ENCODE measurements at places on chromosomes 1 and 21.
A peak's percentile ranks its signal among the peaks of the same experiment; 100 is the strongest.

DNA sequence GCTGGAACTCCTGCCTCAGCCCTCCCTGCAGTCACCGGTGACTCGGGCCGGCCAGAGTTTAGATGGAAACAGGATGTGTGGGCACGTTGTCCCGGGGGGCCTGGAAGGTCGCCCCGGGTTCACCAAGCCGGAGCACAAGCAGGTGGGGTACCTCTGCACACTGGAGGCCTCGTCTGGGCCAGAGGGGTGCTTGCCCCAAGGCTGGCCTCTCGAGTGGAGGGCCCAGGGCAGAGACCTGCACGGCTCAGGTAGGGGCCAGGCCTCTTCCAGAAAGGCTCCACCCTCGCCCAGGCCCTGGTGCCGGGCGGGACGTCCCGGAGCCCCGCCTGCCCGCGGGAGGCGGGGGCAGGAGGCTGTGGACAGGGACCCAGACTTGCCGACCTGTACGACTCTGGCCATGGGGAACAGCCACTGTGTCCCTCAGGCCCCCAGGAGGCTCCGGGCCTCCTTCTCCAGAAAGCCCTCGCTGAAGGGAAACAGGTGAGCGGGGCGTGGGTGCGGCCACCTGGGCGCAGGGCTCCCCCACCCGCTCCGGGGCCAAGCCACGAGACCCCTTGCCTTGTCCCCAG lies at the start of gene PLEKHN1:
Gene PLEKHN1 (plus strand): TSS at position 348 of the 569 bp plus-strand sequence. CDS start 50 bp downstream, at position 398.
- no peak for DNase-seq

DNA sequence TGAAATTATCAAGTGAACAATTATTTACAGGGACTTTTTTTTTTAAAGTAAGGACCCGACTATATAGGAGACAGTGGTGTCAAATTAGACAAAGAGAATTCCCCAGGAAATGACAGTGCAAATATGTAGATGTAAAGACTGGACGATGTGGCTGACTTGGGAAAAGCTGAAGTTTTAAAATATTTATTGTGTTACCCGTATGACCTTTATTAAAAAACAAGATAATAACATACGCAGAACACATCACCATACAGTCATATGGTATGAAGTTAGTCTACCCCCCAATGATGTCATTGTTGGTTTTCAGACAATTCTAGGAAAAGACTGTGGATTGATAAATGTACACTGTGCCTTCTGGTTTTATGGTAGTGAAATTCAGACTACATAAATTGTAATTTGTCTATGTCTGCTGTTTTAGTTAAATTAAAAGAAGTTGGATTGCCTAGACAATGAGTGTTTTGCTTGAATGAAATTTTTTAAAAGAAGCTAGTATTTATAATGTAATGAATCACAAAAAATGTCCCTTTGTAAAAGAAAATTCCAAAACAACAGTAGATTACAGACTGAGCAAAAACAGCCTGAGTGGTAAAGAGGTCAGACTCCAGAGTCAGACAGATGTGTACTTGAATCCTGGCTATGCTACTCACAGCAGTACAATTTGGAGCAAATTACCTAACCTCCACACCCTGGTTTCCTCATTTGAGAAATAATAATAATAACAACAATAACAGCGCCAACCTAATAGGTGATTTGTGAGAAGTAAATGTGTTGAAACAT lies 15.5 kb upstream of the PDC start:
- DNase-seq = no peak

GRCh38 chr1:232271991-232272589 lies 357.8 kb downstream of the SIPA1L2 start:
- DNase-seq = no peak

DNA sequence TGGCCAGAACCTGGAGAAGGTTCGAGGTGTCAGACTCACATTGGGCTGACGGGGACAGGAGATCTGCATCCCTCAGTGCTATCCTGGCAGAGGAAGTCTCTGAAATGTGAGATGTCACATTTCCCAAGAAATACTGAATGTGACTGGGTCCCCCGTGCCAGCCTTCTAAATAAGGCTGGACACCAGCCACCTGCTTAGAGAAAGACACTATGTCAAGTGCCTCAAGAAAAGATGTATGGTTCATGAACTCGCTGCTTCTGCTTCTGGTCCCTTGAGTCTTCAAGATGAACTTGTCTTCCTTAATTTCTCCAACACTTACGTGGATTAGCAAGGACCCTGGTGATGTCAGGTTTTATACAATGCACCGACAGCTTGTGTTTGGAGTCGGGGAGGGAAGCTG lies 42.1 kb upstream of the FHAD1 start:
- DNase-seq = no peak

GRCh38 chr1:93441589-93441988 lies 6.3 kb upstream of the FNBP1L start:
- no peak for DNase-seq

DNA sequence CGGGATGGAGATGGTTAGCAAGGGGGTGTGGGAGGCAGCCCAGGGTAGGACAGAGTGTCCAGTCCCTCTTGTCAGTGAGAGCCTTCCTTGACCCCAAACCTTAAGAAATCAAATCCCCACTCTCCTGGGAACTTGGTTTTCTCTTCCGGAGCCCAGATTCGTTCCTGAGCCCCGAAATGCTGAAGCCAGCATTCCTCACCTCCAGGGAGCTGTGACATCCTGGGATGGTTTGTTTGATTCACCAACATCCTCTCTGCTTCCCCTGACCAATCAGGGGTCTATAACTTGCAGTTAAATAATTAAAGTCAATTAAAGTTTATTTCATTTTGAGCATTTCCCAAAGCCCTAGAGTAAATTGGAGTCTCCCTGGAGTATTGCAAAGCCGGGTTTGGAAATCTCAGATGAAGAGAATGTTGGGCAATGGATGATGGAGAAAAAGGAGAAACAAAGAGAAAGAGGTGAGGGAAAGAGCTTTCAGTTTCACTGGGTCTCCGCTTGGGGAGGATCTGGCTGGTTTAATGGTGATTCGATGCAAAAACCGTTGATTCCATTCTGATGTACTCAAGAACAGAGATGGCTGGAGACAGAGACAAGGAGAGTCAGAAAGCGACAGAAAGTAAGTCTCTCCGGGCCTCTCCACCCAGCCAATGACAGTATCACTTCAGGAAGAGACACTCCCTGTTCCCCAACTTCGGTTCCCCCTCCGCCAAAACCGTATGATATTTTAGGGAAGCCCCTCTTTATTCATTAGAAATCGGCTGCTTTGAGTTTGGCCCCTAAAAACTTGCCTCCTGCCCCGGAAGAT lies 12.8 kb upstream of the ALX3 start:
- DNase-seq = no peak

DNA sequence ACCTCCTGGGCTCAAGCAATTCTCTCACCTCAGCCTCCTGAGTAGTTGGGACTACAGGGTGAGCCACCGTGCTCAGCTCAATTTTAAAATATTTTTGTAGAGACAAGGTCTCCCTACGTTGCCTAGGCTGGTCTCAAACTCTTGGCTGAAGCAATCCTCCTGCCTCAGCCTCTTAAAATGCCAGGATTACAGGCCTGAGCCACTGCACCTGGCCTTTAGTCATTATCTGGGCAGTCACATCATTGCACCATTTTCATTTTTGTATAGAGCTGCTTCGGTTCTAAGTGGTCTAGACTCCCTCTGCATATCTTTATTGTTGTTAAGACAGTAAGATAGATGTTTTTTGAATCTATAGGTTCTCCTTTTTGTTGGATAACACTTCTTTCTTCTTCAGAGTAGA lies 39.9 kb downstream of the ATF3 start:
- DNase-seq = no peak

GRCh38 chr21:44657635-44658540 lies at the start of gene KRTAP12-3:
TSS of gene KRTAP12-3 (plus strand) at chr21:44657932. CDS start at chr21:44657980, 48 bp downstream.
- DNase-seq = peak; percentile 8

DNA sequence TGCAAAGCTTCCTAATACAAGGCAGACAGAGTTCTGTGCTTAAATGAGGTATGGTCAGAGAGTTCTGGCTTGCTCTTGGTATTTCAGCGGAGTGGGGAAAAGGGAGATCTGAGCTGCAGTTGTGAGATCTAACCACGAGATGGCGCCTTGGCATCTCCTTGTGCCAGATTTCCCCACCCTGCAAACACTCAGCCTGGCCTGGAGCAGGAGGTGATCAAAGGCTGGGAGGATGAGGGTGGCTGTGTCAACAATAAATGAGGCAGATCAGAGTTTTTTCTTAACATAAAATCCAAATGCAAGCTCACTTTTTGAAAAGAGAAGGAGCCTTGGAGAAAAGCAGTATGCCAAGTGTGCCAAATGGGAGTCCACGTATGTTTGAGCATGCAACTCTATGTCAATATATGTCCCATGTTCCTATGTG lies 4.1 kb upstream of the TFAP2E start:
- DNase-seq = peak; percentile 47

GRCh38 chr1:30982937-30983336 lies 74.4 kb upstream of the SDC3 start:
- no peak for DNase-seq

GRCh38 chr1:21944733-21945073 lies 7.6 kb upstream of the HSPG2 start:
- no peak for DNase-seq

- DNase-seq = no peak
These were observed 109.5 kb upstream of the SIM2 start for GRCh38 chr21:36589352-36589971.

DNA sequence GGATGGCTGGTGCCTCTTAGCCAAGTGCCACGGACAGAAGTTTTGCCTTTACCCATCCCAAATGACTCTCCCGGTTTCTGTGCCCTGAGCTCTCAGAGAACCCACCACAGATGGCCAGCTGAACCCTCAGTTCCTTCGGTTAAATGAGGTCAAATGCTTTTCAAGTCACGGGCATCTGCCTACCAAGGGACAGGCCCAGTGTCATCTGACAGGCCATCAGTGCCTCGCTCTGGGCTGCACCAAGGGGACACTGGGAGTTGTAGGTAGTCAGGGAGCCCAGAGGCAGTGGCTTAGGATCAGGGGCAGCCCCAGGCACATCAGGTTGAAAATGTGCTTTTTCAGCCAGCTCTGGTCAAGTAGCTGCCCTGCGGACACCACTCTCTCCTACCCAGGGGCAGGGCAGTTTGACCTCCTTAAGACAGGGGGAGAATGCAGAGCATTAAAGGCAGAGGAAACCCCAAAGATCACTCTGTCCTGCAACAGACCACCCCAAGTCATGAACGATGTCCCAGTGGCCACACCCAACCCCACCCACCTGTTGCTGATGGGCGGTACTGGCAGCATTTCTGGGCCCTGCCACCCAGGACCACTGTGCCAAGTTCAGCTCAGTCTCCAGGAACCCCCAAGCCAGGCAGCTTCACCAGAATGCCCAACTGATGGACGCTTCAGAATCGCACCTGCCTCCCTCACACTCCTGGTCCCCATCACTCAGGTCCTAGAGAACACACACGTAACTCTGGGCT lies 60.7 kb downstream of the CASZ1 start:
- no peak for DNase-seq

- no peak for DNase-seq
These were observed 22.8 kb downstream of the ALG14 start for GRCh38 chr1:95049935-95050334.

DNA sequence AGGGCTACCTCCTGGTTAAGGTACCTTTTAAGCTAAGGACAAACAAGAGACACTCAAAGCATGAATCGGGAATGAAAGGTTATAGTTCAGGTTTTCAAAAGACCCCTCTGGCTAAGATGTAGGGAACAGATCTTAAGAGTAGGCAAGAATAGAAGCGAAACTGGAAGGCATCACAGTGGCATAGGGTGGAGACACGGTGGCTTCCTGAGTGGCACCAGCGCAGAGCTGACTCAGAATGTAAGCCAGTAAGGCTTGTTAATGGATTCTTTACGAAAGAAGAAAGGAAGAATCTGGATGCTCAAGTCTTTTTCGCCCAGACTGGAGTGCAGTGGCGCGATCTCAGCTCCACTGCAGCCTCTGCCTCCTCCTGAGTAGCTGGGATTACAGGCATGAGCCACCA lies 21.2 kb downstream of the PADI6 start:
- no peak for DNase-seq

GRCh38 chr1:207848234-207848633 lies 62.7 kb downstream of the CD34 start:
- DNase-seq = no peak

GRCh38 chr1:19250629-19251304 lies 557 bp downstream of the EMC1 start:
- no peak for DNase-seq

DNA sequence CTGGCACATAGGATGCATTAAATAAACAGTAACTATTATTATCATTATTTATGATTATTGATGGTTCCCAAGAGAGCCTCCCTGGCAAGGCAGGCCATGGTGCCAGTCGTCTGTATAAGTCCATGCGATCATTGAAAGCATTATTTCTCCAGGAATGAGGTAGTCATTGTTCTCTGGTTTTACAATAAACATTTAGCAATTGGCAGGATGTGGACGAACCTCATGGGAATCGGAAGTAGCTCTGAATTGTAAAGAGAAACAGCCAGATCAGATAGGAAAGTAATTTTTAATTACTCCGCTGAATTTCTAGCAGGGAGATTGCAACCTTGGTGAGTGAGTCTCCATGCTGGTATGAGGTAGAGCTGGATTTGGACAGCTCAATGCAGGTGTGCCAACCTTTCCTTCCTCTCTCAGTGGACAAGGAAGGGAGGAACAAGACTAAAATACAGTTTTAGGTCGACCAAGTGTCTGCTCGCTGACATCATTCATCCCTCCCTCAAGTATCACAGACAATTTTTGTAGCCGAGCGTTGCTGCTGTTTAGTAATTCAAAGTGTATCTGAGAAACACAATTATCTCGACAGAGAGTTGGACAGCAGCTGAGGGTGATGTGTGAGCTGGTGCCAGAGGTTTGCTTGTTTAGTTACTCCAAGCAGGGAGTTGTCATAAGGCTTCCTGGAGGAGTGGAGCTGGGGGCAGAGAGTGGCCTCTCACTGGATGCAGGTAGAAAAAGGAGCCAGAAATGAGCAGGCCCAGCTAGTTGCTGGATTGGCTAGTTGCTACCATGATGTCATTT lies 250.8 kb downstream of the KCNJ6 start:
- DNase-seq = no peak

- no peak for DNase-seq
These were observed 71.2 kb downstream of the DAP3 start for GRCh38 chr1:155759966-155760630.

- DNase-seq = no peak
These were observed 21.7 kb upstream of the BTG2 start for GRCh38 chr1:203283597-203283996.

- DNase-seq = no peak
These were observed 30.0 kb upstream of the RCSD1 start for GRCh38 chr1:167599957-167600581.

DNA sequence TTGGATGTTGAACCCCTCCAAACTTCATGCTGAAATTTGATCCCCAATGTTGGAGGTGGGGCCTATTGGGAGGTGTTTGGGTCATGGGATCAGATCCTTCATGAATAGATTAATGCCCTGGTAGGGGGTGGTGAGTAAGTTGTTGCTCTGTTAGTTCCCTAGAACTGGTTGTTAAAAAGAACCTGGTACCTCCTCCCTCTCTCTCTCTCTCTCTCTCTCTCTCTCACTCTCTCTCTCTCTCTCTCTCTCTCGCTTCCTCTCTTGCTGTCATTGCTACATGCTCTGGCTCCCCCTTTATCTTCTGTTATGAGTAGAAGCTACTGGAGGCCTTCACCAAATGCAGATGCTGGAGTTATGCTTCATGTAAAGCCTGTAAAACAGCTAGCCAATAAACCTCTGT lies 498.2 kb upstream of the NR5A2 start:
- DNase-seq = no peak

DNA sequence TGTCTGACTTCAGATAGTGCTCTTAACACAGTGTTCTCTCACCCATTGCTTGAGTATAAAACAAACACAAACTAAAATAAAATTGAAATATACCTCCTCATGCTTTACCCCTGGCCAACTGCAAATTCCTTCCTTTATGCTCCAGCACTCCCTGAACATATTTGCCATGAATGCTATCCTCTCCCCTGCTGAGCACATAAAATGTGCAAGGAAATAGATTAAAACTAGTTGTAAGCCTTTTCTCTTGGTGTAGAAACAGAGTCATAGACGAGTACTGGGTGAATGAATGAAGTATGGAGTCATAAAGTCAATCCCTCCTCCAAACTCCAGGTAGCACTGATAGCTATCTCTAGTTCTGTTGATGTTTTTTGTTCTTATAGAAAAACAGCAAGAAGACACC lies 2.6 kb downstream of the GPR161 start:
- no peak for DNase-seq

Measured in stimulated activated CD8-positive, alpha-beta memory T cell treated with anti-CD3 and anti-CD28 coated beads, Interleukin-7, amount 100 ng/mL, for 1 hour (primary cell).